ENCODE measurements at places on chromosomes 4 and X. TPM values are rescaled to one million over a fixed set of nuclear protein-coding genes. Genes with fewer than 3 reads are reported as not detected.
A peak's percentile ranks its signal among the peaks of the same experiment; 100 is the strongest.

DNA sequence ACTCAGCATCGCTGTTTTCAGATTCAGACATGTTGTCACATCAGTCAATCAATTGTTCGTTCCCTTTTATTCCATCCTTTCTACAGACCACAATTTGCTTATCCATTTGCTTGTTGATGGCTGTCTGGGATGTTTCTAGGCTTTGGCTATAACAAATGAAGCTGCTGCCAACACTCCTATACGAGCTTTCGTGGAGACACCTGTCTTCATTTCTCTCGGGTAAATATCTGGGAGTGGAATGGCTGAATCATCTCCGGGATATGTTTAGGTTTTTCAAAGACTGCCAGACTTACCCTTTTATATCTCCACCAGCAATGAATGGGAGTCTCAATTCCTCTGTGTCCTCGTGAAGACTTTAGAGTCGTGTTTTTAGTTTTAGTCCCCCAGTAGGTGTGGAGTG, 118.9 kb downstream of the SORCS2 start:
- H3K36me3 ChIP-seq = no peaks in the 10 kb centered on the region
- no peak overlapping the region for H3K4me3 ChIP-seq
- no peaks in the 10 kb centered on the region for H3K27me3 ChIP-seq
- no peaks in the 10 kb centered on the region for H3K4me1 ChIP-seq

Gene MAGIX
- total RNA-seq = 16.1 TPM

DNA sequence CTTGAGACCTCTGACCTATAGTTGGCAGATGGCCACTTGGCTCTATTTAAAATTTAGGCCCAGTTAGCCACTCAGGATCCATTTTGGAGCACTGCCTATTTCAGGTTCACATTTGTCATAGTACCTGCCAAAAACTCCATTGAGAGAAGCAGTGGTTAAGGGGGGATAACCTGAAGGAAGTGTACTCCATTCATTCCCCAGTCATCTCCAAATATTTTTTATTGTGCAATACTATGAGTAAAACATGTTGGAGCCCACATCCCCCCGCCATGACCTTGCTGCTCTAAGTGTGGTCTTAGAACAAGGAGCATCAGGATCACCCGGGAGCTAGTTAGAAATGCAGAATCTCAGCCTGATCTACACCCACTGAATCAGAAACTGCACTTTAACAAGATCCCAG, 21.1 kb downstream of the PLP1 start:
- no peak overlapping the region for H3K4me3 ChIP-seq
- H3K36me3 ChIP-seq = no peaks in the 10 kb centered on the region
- H3K27me3 ChIP-seq = no peaks in the 10 kb centered on the region
- DNase-seq = no peak

DNA sequence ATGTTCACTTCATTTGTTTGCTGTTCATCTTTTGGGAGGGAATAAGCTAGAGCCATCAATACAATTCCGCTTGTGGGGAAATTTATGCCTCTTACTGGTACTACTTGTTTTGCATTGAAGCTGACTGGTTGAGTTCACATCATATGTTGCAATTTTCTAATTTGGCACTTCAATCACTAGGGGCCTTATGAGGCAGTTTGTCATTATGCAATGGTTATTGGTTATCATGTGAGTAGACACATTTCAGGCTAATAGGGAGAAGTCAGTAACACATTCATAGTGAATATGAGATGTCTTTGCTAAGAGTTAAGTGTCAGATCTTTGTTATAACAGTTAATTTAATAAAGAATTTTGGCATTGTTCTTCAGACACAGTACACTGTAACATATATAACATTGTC, 5.0 kb downstream of the RPL36A start:
- DNase-seq = no peak

DNA sequence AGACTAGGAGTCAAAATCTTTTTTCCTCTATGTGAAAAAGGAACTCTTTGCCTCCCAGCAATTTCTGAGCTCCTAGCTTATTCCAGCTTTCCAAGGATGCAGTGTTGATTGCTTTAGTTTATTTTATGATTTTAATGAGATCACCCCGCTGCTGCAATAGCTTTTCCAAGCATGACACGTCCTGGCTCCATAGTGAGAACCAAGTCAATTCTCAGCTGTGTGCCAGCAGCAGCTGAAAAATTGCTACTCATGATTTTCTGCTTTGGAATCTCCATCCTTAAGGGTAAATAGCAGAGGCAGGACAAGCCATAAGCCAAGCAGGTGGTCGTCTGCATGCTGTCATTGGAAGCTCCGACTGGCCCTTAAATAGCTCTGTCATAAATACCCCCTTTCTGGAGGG, 64.5 kb downstream of the FTHL17 start:
- no peaks in the 10 kb centered on the region for H3K4me1 ChIP-seq
- H3K4me3 ChIP-seq = no peak overlapping the region
- DNase-seq = no peak

DNA sequence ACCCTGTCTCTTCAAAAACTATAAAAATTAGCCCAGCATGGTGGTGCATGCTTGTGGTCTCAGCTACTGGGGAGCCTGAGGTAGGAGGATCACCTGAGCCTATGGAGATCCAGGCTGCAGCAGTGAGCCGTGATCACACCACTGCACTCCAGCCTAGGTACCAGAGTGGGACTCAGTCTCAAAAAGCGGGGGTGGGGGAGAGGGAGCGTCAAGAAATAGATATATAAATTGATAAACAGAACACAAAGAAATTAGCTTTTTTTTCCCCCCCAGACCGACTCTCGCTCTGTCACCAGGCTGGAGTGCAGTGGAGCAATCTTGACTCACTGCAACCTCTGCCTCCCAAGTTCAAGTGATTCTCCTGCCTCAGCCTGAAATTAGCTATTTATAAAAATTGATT, 14.1 kb downstream of the PDS5A start:
- H3K4me1 ChIP-seq = peaks cover 9% of the 10 kb centered on the region
- H3K27me3 ChIP-seq = no peaks in the 10 kb centered on the region
- H3K27ac ChIP-seq = no peak overlapping the region
- no peak overlapping the region for H3K4me3 ChIP-seq
- DNase-seq = no peak

DNA sequence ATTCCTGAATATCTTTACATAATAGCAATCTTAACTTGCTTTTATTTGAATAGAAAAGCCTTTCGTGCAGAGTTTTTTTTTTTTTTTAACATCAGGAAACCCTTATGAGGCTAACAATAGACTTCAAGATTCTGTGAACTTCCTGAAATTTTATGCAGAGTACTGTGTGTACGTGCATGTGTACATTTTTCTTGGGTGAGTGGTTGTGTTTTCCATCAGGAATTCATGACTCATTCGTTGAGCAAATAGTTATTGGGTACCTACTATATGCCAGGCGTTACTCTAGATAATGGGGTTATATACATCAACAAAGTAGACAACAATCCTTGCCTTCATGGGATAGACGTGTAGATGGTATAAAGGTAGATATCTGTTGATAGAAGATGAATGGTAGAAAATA, 59.1 kb downstream of the MRPL1 start:
- H3K27me3 ChIP-seq = no peaks in the 10 kb centered on the region
- peak overlapping the region; percentile 4 for H3K27ac ChIP-seq
- no peaks in the 10 kb centered on the region for H3K36me3 ChIP-seq
- H3K4me1 ChIP-seq = peaks cover 12% of the 10 kb centered on the region
- DNase-seq = no peak
- H3K4me3 ChIP-seq = no peak overlapping the region

Gene KDR
- 30.8 TPM for total RNA-seq

All from upper lobe of left lung (tissue), 6 donors.